ENCODE measurements at places on chromosomes 11 and 22. TPM values are rescaled to one million over a fixed set of nuclear protein-coding genes. Genes with fewer than 3 reads are reported as not detected.
A peak's percentile ranks its signal among the peaks of the same experiment; 100 is the strongest.

- no peak for DNase-seq
These were observed 18.3 kb upstream of the RFPL3 start for GRCh38 chr22:32339190-32340012.

DNA sequence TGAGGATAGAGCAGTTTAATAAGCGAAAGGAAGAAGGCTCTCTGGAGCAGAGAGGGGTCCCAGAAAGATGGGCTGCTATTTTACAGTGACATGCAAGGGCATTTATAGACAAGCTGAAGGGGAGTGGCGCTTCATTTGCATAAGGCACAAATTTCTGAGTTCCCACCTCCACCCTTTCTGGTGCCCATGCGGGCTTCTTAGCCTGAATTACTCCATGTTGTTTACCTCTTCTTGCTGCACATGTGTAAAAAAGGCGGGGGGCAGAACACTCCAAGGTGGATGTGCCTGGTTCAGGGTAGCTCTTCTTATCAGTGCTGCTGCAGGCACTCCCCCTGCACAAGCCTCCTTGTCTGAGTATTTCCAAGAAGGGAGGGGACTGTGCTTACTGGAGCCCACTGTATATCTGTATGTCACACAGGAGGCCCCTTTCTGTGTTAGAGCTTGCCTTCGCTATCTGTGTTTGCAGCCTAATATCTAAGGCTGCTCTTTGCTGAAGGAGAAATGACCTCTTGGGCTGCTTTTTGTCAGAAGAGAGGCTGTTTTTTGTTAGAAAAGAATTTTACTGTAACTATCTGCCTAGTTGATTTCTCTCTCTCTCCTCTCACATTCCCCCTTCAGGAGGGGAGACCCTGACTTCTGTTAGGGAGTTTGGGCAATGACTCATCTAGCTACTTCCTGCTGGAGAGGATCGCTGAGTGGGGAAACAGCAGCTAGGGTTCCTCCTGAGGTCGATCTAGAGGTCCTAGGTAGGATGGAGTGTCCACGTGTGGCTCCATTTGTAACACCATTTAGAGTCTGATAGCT, 1057.0 kb upstream of the CNTN5 start:
- DNase-seq = no peak

- DNase-seq = no peak
These were observed 14.7 kb downstream of the TBC1D10A start for GRCh38 chr22:30312053-30312452.

DNA sequence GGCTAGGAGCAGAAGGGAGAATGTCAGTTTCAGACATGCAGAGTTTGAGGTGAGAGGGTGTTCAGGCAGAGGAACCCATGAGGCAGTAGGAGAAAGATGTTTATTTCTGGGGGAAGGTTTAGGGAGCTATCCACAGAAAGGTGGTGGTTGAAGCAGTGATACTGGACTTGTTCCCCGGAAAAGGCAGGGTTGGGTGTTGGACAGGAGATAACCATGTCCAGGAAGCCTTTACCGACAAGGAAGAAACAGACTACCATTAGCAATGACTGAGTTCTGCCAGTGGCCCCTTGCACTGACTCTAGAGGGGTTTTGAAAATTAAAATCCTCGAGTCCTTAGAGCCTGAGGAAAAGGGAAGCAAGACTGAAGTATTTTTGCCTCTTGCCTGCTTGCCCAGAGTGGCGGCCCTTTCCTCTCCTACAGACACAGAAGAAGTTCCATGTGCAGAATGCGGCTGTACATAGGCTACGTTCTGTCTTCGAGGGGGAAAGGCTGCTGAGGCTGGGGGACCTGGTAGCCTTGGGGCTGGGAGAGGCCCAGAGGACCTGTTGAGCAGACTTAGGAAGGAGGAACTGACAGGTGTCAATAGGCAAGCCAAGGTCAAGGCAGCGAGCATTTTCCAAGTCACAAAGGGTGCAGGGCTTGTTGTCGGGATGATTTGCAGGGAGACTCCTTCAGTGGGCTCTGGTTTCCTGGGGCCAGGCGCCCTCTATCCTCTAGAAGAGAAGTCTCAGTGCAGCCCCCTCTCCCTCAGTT, 146.7 kb downstream of the LDLRAD3 start:
- no peak for DNase-seq

GRCh38 chr11:120923866-120924508, 99.9 kb upstream of the TBCEL start:
- DNase-seq = no peak

DNA sequence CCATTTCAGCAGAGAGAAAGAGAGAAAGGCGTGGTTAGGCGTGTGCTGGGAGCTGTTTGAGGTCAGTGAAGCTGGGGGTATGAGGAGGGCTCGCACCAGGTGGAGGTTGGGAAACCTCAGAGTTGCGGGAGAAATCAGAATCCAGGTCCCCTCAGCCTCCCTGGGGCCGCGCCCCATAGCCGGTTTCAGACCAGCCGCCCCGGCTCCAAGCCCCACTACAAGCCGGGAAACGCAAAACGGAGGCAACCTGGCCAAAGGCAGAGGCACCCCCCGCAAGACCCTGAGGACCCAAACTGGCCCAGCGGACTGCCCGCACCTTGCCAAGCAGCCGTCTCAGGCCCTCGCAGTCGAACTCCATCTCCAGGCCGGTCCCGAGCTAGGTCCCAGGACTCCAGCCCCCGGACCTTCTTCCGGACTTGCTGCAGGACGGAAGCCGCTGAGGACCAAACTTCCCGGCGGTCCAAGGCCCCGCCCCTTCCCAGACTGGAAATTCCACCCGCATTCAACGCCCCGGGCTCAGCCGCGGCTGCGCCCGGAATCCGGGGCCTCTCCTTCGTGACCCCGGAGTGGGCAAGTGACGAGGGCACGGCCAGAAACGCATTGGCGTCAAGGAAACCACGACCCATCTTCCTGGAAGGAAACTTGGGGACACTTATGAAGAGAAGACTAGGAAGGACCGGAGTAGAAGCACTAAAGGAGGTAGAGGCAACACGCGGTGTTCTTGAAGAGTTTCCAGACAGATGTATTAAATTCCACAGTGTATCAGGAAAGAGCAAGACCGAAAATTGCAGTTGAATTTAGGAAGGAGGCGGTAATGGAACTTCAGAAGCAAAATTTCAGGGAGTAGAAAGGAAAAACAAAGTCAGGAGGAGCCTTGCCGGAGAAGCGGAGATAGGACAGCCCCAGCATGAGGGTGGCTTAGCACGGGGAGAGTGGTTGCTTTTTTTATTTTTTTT, at the start of gene UEVLD:
Gene UEVLD, minus strand, starts transcription at position 438 of the 956 bp plus-strand sequence. Its CDS starts 80 bp downstream, at position 358.
- DNase-seq = peak; percentile 88

GRCh38 chr11:95304777-95305176, 73.8 kb upstream of the SESN3 start:
- no peak for DNase-seq

- DNase-seq = no peak
These were observed 172.7 kb downstream of the FAT3 start for GRCh38 chr11:92397221-92397755.

Gene RPS6KB2
- total RNA-seq = 53.8 TPM

Gene YPEL4
- total RNA-seq = 0.30 TPM

Gene SEPTIN5
- total RNA-seq = 31.1 TPM

Gene ELMOD1
- total RNA-seq = 0.53 TPM

Gene CCND1
- 336 TPM for total RNA-seq

Data from endothelial cell of umbilical vein (primary cell).